ENCODE measurements at places on chromosomes 16 and 17.

GRCh38 chr17:14873996-14874395 lies 391.1 kb downstream of the PMP22 start:
- DNase-seq, result no peak

DNA sequence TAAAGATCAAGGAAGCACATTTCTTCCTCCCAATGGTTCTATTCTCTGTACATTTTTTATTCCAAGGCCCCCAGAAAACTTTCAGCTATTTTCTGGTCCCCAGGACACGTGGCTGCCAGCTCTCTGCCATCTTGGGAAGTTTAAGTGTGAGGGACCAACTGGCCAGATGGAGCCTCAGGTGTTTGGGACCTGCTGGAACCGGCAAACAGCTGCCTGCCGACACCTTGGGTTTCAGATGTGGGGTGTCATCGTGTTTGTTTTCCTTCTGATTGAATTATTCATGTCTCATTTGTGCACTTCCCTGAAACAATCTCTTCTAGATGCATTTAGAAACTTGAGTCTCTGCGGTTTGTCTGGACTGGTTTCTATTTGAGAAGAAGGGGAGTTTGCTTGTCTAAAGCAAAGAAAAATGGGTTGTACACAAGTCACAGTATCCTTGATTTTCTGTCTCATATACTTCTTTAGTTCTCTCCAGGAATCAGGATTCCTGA lies 386.5 kb downstream of the SLC39A11 start:
- no peak for DNase-seq

DNA sequence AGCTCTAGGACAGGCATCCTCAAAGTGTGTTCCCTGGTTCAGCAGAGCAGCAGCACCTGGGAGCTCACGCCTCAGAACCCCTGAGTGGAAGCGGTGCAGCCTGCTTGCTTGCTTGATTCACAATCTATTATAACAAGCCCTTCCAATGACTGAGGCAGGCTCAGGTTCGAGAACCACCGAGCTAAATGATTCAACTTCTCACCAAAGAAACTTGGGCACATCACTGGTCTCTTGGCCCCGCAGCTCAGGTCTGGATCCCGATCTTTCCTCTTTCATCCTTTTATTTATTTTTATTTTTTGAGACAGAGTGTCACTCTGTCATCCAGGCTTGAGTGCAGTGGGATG lies 24.5 kb downstream of the CLUH start:
- no peak for DNase-seq

DNA sequence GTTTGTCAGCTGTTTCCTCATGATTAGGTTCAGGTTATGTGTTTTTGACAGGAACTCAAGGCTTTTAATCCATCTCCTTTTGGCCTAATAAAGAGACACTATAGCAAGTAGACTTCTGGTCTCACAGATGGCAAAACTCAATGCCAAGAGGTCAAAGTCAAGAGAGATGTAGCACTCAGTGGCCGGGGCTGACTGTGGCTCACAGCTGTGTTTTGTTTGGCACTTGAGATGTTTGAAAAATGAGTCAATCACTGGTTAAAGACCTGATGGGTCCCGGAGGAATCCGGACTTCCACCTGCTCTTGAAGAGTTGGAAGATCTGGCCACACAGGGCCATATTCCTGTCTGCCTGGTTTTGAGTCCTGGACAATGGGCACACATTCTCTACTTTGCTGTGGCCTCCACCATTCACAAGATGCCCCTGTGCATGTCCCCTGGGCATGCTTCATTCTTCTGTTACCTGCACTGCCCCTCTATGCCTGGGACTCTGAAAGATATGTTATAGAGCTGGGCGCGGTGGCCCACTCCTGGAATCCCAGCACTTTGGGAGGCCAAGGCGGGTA lies 210.3 kb downstream of the SNX29 start:
- no peak for DNase-seq

GRCh38 chr17:75869282-75870141 lies 8.9 kb downstream of the TRIM47 start:
- no peak for DNase-seq

GRCh38 chr17:37740915-37741314 lies 3.9 kb downstream of the HNF1B start:
- no peak for DNase-seq

DNA sequence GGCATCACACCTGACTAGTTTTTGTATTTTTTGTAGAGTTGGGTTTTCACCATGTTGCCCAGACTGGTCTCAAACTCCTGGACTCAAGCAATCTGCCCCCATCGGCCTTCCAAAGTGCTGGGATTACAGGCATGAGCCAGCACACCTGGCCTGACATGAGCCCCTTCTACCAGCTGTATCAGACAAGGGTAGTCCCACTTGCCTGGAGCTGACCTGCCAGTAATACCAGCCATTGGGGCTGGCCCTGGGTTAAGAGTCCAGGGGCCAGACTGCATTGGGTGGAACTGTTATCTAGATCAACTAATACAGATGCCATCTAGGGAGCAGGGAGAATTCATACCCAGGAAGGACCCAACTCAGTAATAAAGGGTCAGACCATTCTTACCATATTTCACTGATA lies 28.1 kb downstream of the WSB1 start:
- no peak for DNase-seq

- DNase-seq, result peak; percentile 71
Measured at GRCh38 chr16:88497561-88498462, 44.7 kb downstream of the ZFPM1 start.

- no peak for DNase-seq
Measured at GRCh38 chr16:72211110-72211509, 39.2 kb upstream of the PMFBP1 start.

Data from cardiac muscle cell (in vitro differentiated cells and primary cell).